ENCODE measurements at places on chromosomes 11 and 22.

GRCh38 chr11:13308704-13309103, 31.1 kb downstream of the BMAL1 start:
- no peak for DNase-seq

DNA sequence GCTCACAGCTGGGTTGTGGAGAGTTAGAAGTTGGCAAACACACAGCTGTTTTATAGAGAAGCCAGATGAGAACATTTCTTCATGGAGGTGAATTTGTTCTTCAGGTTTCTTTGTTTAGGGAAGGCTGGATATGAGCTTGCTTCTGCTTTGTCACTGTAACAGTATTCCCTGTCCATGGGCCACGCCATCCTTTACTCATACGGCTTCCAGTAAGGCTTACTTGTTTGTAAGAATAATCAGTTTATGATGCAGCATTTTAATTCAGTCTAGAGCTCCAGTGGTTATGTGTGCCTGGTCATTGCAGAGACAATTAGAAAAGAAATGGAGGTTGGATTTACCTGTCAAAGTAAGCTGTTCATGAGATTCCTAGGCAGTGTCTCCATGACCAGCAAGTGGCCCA, 131.8 kb downstream of the TRIM44 start:
- no peak for DNase-seq

GRCh38 chr22:17218341-17218740, 894 bp downstream of the ADA2 start:
- no peak for DNase-seq

- DNase-seq: no peak
These were observed 1025.0 kb downstream of the JRKL start for GRCh38 chr11:97414801-97415200.

GRCh38 chr11:22510010-22510409, 115.6 kb downstream of the FANCF start:
- DNase-seq: no peak

DNA sequence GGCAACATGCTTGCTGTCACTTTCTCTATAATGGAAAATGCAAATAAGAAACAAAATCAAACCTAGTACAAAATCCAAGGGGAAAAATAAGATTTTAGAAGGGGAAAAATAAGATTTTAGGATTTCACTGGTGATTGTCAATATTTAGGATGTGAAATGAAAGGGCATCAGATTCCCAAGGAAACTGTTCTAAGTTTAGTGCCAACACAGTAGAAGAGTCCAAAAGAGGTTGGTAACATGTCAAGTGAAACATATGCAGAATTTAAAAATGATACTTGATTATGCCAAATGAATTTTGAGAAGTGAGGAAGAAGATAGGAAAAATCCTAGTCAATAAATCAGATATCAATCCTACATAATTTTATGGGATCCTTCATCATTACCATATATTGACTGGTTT, 45.7 kb upstream of the ARL14EP start:
- no peak for DNase-seq

DNA sequence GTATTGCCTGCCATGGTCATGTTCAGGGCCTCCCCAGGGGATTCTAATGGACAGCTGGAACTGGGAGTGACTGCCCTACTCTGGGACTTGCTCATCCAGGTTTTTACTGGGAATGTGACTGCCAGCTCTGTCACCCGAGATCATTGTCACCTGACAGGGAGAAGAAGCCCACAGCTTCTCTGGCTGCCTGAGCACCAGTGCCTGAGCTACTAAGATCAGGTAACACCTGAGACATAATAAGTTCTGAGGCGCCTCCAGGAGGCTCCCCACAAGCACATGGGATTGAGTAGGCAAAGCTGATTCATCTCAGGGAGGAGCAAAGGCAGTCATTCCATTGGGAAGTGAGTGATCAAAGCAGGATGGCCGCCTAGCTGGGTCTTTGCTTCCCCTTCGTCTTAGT, 84.2 kb upstream of the GALNT18 start:
- no peak for DNase-seq

DNA sequence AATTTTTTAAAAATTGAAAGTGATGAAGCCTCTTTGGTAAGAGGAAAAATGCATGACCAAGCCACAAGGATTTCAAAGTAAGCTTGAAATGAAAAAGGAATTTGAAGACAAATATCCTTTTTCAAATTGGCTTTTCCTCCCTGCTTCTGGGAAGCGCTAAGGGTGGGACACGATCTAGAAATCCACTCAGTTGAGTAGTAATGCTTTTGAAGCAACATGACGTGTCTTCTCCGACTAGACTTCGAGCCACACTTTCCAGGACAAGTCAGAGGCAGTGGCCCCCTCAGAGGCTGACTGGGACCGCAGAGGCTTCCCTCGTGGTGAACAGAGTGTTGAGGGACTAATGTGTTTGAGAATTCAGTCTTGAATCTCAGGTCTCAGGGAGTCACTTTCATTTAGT, 39.8 kb downstream of the KREMEN1 start:
- no peak for DNase-seq

DNA sequence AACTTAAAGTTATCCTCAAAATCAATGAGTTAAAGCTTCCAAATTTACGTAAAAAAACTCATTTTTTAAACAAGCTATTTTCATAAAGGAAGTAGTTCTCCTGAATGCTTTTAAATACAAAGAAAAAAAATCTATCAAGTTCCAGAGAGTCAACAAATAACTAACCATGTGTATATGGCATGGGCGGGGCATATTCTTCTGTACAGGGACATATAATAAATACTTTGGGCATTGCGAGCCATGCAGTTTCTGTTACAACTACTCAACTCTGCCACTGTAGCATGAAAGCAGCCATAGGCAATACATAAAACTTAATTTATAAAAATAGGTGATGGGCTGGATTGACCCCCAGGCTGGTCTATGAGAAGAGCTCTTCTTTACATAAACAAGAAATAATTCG, 57.8 kb downstream of the BTBD10 start:
- DNase-seq: no peak

DNA sequence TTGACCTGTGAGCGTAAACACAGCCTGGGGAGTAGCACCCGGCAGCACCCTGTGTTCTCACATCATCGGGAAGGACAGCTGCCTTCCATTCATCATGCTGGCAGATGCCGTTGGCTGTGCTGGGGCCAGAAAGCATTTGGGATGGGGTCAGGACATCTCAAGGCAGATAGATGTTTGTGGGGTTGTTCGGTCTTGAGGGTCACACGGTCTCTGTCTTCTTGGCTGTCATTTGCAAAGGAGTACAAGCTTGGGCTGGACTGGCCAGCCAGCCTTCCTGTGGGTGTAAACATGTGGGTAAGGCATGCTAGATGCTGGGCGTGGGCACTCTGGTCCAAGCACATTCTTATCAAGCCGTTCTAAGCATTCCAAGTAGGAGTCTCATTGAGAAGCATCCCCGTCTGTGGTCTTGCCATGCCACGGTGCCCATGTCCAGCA, 81.4 kb downstream of the TBC1D22A start:
- DNase-seq: no peak

- DNase-seq: no peak
These were observed 5.3 kb downstream of the NCAM1 start for GRCh38 chr11:112966561-112966960.

- no peak for DNase-seq
These were observed 403.9 kb upstream of the ANO3 start for GRCh38 chr11:25928076-25928475.

Measured in DMS 273 treated with DMSO at 0.1 percent for 48 hours (cell line).